ENCODE measurements at places on chromosomes 7 and 10.

- no peak for DNase-seq
Measured at GRCh38 chr7:121714559-121715303, 158.2 kb upstream of the PTPRZ1 start.

DNA sequence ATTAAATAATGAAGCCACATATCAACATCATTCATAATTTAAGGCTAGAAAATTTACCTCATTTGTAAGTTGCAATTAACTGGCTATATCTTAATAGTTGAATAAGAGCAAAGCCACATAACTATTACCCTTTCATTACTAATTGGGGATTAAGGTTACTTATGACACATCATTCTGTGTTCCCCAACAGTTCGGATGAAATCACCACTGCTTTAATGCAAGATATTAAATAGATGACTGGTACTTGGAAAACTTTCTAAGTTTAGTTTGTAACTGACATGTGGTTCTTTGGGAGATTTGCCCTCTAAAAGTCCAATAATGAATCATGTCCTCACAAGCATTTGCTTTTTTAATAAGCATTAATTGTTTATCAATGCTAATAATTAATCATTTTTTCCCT is 109.1 kb downstream of the MTERF1 start:
- DNase-seq: no peak

DNA sequence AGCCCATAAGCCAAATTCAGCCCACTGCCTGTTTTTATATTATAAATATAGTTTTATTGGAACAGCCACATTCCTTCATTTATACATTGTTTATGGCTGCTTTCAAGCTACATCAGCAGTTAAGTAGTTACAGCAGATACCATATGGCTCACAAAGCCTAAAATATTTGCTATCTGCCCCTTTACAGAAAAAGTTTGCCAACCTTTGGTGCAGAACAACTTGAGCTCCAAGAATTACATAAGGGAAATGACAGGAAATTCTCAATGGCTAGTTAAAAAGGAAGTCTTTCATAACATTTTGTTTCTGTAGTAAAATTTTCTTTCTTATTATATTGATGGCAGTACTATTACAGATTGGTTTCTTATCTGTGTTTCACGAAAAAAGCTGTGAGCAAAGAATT is 59.3 kb downstream of the COL28A1 start:
- DNase-seq: no peak

DNA sequence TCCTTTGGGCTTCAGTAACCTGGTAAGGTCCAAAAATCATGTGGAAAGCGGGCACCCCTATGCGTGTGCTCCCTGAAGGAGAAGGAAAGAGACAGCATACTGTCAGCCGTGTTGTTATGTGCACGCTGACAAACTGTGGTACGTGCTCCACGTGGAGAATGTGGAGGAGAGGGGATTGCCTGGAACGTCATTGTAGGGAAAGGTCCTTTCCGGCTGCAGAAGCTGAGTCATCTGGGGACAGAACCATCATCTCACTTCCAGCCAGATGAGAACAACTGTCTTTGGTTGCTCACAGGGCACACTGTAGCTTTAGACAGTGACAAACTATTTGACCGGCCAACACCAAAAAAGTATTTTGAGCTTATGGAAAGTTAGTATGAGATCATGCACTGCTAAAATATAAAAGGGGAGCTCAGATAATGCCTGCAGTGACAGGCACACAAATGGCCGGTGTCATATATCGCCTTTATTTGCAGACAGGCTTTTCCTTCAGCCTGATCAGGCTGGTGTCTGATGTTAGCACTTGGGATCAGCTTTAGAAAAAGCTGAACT is 38.8 kb upstream of the GRB10 start:
- no peak for DNase-seq

GRCh38 chr10:132550366-132551092 is 12.9 kb downstream of the INPP5A start:
- no peak for DNase-seq

GRCh38 chr10:28691187-28691694 is 13.9 kb downstream of the BAMBI start:
- DNase-seq: no peak

All from stimulated activated CD8-positive, alpha-beta memory T cell treated with anti-CD3 and anti-CD28 coated beads, Interleukin-7, amount 100 ng/mL, for 4 hours (primary cell).